ENCODE measurements at places on chromosomes 3 and 15.
A peak's percentile ranks its signal among the peaks of the same experiment; 100 is the strongest.

DNA sequence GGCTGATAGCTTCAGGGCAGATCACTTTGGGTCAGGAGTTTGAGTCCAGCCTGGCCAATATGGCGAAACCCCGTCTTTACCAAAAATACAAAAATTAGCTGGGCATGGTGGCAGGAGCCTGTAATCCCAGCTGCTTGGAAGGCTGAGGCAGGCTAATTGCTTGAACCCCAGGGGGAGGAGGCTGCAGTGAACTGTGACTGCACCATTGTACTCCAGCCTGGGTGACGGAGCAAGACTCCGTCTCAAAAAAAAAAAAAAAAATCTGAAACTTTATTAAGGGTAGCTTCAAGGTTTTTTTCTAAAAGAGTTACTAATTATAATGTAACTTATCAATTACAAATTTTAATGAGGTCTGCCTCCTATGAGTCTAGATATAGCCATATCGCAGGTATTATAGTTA is 5.1 kb downstream of the NECTIN3 start:
- no peak for DNase-seq

DNA sequence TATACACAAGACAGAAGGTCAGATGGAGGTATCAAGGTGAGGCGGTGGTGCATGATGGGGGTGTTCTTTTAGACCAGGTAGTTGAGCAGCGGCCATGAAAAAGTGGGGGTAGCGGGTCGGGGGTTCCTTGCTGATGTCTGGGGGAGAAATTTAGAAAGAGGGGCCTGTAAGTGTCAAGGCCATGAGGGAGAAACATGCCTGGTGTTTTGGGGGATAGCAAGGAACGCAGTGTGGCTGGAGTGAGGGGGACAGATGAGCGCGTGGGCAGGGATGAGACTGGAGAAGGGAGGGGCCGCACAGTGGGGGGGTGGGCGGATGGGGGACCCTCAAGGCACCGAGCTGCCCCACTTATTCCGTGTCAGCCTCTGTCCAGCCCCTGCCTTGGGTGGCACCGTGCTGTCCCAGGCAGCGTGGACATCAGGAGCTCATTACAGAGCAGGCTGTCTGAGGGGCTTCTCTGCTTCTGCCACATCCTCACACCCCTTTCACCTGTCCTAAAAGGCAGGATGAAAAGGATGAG is 143.3 kb downstream of the SMAD6 start:
- no peak for DNase-seq

- no peak for DNase-seq
These were observed 259.0 kb downstream of the MEX3B start for GRCh38 chr15:81786776-81787175.

DNA sequence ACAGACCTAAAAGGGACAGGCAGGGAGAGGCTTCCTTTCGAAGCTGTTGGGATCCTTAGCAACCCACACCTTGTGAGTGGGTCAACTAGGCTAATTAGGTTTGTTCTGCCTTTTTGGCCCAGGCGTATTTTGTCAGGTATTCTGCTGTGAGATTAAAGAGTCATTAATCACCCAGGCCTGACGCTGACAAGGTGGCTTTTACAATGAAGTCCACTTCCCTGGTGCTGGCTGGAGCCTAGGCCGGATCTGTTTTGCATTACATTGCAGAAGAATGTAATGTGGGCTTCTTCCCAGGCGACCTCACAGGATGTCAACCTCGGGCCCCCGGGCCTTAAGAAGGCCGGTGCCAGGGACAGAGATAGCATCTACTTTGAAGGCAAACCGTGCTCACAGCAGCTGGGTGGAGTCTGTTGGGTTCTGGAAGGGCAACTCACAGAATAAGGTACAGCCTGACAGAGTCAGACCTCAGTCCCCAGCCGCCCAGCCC is 76.9 kb downstream of the HES1 start:
- DNase-seq, result no peak

GRCh38 chr15:98958918-98959639 is 48.5 kb downstream of the PGPEP1L start:
- DNase-seq, result no peak

DNA sequence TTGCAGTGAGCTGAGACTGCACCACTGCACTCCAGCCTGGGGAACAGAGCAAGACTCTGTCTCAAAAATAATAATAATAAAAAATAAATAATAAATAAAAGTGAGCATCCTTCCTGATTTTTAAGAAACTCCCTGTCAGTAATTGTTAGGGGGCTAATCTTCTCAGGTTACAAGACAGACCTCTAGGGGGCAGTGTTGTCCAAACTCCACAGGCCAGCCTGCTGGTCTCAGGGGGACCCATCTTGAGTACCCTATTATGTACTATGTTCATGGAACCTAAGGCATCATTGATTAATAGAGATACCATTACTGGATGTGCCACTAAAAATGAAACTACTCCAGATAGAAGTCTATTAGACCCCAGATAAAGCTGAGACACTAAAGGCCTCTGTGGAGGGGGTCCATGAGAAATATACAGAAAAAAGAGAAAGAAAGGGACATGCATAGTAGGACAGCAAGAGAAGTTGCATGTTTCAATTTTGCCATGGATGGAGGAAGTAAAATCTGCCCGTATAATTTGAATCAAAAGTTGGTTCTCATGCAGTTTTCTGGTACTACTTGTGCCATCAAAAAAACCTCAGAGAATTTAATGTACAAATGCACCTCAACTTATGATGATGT is 85.5 kb upstream of the CDV3 start:
- DNase-seq, result peak; percentile 67

DNA sequence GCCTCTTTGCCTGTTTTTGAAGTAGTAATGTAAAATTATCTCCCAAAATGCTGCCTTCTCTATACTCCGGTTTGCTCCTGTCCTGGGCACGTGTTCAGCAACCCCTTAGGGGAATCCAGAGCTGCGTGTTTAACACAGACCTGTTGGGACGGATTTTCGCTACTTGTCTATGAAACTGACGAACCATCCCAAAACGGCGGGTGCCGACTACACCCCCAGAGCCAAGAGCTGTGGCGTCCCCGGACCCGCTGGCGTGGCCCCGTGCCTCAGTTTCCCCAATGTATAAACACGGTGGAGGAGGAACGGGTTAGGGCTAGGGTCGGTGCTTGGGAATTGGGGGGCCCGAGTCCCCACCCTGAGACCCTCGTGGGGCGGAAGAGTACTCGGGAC is 473 bp downstream of the FHIT start:
- peak; percentile 16 for DNase-seq

GRCh38 chr3:58325525-58325992 is 7.1 kb upstream of the PXK start:
- no peak for DNase-seq

DNA sequence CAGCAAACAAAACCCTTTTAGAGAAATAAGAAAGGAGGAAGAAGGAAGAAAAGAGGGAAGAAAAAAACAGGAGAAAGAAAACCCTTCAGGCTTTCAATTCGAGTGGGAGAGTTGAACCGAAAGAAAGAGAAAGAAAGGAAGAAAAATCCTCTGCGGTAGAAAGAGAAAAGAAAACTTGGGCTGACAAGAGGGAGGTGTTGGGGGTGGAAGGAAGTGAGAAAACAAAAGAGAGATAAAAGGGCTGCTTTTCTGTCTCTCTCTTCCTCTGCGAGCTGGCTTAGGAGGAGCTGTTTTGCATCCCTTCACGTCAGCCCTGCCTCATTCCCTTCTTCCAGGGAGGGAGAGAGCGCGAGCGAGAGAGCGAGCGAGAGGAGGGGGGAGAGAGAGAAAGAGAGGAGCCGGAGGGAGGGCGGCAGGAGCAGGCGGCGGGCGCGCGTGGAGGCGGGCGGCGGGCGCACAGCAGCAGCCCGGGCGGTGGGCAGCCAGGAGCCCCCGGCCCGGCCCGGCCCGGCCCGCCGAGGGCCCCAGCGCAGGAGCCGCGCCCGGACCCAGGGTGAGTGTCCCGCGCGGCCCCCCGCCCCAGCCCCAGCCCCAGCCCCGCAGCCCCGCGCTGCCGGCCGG is at the start of gene ZNF710:
ZNF710 (plus strand) TSS at position 263 of the 621 bp plus-strand sequence. CDS start 65,814 bp downstream, outside the sequence.
- DNase-seq, result peak; percentile 31

- DNase-seq, result no peak
These were observed 8.6 kb downstream of the MAPKAPK3 start for GRCh38 chr3:50625231-50626182.

DNA sequence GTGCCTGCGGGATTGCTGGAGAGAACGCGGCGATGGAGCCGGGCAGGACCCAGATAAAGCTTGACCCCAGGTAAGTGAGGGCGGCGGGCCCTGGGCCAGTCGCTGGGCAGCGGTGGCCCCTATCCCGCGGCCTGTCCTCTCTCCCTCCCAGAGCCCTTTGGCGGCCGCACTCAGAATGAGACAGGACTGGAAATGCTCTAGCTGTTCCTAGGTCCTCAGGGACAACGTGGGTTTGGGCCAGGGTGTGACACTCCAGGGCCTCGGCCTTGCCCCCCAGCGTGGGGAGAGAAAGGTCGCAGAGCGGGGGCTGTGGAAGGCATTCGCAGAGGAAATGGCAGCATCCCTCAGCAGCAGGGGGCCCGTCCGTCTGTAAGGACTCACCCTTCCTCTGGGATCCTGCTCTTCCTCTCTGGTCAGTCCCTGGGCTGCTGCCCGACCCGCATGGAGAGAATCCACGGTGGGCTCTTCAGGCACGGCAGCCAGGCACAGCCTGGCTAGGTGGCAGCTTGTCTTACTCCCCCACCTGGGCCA is 412 bp downstream of the SLC51A start:
- DNase-seq, result no peak

DNA sequence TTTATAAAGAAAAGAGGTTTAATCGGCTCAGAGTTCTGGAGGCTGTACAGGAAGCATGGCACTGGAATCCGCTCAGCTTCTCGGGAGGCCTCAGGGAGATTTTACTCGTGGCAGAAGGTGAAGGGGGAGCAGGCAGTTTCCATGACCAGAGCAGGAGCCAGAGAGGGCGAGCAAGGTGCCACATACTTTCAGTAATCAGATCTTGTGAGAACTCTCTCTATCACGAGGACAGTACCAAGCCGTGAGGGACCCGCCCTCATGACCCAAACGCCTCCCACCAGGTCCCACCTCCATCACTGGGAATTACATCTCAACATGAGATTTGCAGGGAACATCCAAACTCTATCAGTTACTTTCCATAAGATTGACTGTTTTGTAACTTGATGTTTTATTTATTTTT is 70.7 kb upstream of the SYN2 start:
- DNase-seq, result no peak

GRCh38 chr15:37823601-37824275 is 110.7 kb upstream of the TMCO5A start:
- DNase-seq, result no peak

DNA sequence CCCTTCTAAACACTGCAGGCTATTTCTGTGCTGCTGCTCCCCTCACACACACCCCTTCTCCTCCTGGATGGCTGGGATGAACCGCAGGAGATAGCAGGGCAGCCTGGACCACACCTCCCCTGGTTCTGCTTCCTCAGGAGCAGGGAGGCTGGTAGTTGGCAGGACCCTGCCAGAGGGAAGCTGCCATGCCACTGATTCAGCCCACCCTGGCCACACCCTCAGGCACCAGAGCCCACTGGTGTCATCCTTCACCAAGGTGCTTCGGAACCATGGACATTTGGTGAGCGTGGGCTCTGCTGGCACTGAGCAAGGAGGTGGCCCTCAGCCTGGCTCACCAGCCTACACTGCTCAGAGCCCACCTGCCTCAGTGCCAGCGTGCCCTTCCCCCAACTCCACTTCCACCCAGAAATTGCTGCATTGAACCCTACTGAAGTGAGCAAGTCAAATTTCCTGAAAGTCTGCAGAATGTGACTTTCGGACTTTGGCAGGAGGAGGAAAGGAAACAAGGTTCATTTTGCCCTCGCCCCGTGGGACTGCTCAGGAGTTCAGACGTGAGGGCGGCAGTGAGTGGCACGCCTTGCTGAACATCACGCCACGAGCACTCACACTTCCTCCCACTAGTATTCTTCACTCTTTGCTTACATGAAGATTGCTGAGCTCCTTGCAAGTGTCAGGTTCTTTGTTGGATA is 26.3 kb downstream of the BMF start:
- DNase-seq, result no peak

DNA sequence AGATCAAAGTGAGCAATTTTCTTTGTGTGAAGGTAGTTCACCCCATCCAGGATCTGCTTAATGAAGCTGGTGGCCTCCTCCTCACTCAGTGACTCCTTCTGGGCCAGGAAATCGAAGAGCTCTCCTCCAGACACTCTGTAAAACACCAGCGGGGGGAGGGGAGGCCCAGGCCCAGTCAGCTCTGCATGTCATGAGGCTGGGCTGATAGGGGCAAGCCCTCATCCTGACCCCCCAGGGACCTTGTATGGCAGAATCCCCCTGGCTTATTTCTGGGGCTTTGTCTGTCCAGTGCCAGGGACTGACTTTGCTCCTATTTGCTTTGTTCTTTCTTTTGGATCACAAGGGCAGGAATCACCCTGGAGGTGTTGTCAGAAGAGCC is 74.9 kb downstream of the DAPK2 start:
- DNase-seq, result peak; percentile 53

DNA sequence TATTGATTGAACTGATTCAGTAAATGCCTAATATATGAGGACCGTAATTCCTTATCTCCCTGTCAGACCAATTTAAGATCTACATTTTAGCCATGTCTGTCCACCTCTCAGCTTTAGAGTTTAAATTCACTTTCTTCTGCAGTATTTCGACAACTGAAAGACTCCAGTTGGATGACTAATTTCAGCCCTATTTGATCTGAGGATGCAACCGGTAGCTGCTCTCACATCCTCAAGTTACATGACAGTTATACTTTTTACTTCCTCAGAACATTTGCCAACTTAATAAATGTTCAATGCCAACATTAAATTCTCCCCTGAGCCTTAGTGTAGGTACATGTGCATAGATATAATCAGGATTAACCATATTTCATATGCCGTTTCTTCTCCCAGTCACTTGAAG is 2.5 kb upstream of the HHLA2 start:
- DNase-seq, result no peak

DNA sequence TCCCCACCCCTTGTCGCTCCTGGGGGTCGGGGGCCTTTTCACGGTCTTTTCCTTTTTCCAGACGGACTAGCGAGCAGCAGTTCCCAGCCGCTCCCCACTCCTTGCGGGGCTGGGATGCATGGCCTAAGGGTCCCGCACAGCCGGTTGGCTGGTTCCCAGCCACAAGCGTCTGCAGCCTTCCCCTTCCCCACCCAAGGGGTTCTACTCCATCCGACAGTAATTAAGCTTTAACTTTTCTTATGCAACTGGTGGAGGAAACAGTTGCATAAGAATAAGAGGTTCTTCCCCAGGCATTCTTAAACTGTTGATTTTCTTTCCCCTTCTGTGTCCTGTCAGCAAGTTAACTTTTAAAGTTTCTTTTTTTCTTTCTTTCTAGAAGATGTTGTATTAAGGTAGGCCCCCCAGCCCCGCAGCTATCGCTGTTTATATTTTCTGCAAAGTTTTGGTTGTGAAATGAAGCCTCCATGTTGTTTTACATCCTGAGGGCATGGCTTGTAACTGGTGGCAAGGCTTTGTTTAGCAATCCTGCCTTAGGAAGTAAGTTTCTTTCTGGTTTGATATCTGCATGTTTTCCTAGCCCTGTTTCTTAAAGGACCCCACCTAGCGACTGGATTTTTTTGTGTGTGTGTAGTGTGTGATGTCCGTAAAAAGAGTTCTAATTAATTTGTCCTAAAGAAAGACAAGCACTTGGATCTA is 207.5 kb downstream of the ZNF385D start:
- no peak for DNase-seq

DNA sequence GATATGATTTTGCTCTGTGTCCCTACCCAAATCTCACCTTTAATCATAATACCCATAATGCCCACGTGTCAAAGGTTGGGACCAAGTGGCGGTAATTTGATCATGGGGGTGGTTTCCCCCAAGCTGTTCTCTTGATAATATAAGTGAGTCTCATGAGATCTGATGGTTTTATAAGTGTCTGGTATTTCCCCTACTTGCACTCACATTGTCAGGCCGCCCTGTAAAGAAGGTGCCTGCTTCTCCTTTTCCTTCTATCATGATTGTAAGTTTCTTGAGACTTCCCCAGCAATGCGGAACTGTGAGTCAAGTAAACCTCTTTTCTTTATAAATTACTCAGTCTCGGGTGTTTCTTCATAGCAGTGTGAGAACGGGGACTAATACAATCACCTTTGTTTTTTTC is 279.8 kb downstream of the ARPP21 start:
- no peak for DNase-seq

Measured in stimulated activated CD4-positive, alpha-beta T cell treated with anti-CD3 and anti-CD28 coated beads, Interleukin-4, amount 100 ng/mL, for 24 hours (primary cell).